Fibroblast of the aortic adventitia (primary cell): ENCODE measurements at places on chromosomes 16 and 17. TPM values are rescaled to one million over a fixed set of nuclear protein-coding genes. Genes with fewer than 3 reads are reported as not detected.

GRCh38 chr16:4093495-4094126 is 22.6 kb downstream of the ADCY9 start:
- peak; percentile 75 for DNase-seq

DNA sequence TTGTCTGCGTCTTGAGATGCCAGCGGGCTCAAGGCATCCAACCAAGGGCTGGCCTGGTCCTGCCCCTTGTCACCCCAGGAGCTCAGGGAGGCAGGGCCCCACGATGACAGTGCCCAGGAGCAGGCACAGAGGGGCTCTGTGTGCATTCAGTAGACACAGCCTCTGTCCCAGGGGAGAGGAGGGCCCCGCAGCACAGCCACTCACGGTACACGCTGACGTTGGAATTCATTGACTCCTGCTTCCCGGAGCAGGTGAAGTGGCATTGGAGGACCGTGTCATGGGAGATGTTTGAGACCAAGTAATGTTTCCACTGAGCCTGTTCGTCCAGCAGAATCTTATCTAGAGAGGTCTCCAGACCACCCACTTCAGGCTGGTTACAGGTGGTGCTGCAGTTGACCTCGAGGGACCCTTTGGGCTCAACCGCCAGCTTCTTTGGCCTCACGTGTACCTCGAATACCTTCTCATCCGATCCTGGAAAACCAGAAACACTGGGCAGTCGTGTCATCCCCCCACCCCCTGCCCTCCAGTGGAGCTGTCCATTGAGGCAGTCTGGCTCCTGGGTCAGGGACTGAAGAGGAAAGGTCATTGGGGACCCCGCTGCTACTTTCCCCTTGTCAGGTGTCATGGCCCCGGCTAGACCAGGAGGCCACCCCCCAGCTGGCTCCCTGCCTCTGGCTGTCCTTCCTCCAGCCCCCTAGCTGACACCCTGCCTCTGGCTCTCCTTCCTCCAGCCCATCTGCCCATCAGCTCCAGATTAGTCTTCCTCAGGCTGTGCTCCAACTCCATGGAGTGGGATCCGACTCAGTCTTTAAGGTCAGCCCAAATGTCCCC is 7.0 kb downstream of the PRR29 start:
- no peak for DNase-seq

GRCh38 chr17:75406222-75406615 is 741 bp upstream of the GRB2 start:
- DNase-seq, result no peak

KRT40 gene
- not detected in 2 replicates for total RNA-seq

SLC12A4 gene
- total RNA-seq, result 32.1 and 65.6 TPM in 2 replicates

DNA sequence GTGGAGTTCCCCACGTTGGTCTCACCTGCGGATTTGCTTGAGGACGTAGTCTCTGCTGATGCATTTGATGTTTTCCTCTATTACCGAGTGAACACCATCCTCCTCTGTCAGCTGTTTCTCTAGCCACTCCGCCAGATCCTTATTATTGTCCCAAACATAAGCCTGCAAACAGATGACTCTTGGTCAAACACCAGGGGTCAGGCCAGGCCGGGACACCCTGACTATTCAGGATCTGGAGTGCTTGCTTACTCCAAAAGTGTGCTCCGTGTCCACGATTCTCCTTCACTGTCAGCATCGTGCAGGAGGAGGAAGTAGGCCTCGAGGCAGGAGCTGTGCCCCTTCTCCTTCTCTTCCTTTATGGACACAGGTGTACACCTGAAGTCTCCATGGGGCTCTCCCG is 140.2 kb downstream of the AATF start:
- DNase-seq, result no peak

DNA sequence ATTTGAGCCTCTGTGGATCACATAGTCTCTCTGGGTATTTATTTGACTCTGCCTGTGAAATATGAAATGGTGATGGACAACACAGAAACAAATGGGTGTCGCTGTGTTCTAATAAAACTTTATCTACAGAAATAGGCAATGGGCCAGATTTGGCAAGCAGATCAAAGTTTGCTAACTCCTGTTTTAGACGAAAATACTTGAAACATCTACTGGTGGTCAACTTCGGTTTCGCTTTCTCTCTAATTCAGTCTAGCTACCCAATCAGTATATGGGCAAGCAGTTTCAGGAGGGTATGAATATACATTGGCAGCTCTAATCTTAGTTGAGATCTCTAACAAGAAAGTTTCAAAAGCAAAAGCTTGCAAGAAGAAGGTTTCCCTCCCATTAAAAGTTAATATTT is 60.1 kb upstream of the DYNLRB2 start:
- no peak for DNase-seq

KRT23 gene
- total RNA-seq, result not detected in 2 replicates

GRCh38 chr17:44232061-44232460 is 12.6 kb upstream of the UBTF start:
- DNase-seq, result no peak

- DNase-seq, result peak; percentile 87
These were observed 9.3 kb upstream of the WBP2 start for GRCh38 chr17:75864448-75864871.

PERCC1 gene
- not detected in 2 replicates for total RNA-seq

ZNF624 gene
- 6.2 and 9.2 TPM in 2 replicates for total RNA-seq

HBA1 gene
- total RNA-seq, result not detected in 2 replicates

DNA sequence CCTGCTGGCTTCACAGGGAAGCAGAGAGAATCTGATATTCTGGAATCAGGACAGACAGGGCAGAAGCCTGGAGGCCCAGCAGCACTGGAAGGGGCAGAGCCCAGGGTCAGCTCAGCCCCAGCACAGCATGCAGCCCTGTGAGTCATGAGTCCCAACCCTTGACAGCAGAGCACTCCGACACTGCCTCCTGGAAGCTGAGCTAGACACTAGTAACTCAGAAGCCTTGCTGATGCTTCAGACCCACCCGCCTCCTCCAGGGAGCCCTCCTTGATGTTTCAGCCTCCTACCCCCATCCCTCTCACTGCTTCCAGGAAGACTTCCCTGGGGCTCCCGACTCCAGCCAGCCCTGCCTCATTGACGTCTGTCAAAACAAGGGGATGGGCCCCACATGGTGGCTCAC is 6.9 kb downstream of the CAMKK1 start:
- peak; percentile 44 for DNase-seq

KRTAP4-9 gene
- not detected in 2 replicates for total RNA-seq

UQCRC2 gene
- total RNA-seq, result 115 and 130 TPM in 2 replicates

DNA sequence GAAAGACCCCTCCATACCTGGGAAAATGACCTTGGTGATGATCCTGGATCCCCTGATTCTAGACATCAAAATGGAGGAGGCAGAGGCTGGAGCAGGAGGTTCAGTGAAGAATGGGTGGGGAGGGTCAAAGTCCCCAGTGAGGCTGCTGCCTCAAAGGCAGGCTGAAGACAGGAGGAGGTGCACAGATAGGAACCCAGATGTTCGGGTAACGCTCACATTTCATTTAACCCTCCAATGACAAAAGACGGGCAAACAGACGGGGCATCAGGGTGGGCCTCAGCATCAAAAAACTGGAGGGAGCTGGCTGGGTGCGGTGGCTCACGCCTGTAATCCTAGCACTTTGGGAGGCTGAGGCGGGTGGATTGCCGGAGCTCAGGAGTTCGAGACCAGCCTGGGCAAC is at the start of gene ANKRD40CL:
ANKRD40CL (minus strand) TSS at position 73 of the 400 bp plus-strand sequence. CDS start 605 bp downstream, outside the sequence.
- no peak for DNase-seq

- DNase-seq, result peak; percentile 52
These were observed 3.8 kb downstream of the FAM83G start for GRCh38 chr17:19000531-19001325.

GRCh38 chr16:49698931-49699840 is 156.7 kb downstream of the ZNF423 start:
- DNase-seq, result peak; percentile 82

CUEDC1 gene
- 17.1 and 25.7 TPM in 2 replicates for total RNA-seq

- no peak for DNase-seq
These were observed 764 bp upstream of the SMURF2 start for GRCh38 chr17:64662774-64663367.

DNA sequence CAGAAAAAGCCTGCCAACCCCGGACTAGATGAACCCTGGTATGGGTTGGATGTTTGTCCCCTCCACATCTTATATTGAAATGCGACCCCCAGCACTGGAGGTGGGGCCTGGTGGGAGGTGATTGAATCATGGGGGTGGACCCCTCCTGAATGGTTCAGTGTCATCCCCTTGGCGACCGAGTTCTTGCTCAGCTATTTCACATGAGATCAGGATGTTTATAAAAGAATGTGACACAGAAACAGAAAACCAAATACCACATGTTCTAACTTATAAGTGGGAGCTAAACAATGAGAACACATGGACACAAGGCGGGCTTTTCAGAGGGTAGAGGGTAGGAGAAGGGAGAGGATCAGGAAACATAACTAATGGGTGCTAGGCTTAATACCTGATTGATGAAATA is 576.0 kb upstream of the HSBP1 start:
- DNase-seq, result no peak

DNA sequence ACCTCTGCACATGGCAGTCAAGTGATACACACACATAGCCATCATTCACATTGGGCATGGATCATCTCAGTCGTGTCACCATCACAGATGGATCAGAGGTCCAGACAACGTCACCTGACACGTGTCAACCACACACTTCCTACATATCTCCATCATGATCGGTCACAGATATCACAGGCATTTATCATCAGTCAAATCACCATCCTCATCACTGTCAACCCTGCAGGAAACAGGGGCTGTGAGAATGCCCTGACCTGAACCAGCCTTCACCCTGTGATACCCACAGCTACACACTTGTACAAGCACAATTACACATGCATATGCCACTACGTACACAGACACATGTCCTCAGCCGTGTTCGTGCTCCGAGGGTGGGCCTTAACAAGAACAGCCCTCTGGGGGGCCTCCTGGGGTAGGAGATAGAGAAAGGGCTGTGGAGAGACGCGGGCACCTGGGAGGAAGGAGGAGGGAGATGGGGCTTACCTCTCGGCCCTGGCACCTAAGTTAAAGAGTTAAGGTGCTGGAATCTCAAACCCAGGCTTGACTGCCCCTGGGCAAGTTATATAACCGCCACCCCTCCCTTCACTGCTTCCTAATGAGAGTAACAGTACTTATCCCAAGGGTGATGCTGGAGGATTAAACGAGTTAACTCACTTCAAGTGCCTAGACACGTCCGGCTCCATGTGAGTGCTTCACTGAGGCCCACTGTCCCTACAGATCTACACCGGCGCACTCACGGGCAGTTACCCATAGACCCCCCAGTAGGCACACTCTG is 1.1 kb downstream of the SLC12A4 start:
- DNase-seq, result peak; percentile 16

DNA sequence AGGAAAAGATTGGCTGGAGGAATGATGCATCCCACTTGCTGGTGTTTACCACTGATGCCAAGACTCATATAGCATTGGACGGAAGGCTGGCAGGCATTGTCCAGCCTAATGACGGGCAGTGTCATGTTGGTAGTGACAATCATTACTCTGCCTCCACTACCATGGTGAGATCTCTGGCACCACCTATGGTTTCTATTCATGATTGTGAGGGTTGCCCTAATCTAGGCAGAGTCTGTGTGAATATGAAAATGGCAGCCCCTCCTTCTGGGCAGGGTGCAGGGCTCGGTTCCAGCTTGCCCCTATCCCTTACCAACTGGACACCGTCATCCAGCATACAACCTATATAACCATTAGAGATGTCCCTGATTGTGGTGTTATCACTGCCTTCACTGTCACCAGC is 33.4 kb downstream of the ITGB3 start:
- DNase-seq, result no peak

DNA sequence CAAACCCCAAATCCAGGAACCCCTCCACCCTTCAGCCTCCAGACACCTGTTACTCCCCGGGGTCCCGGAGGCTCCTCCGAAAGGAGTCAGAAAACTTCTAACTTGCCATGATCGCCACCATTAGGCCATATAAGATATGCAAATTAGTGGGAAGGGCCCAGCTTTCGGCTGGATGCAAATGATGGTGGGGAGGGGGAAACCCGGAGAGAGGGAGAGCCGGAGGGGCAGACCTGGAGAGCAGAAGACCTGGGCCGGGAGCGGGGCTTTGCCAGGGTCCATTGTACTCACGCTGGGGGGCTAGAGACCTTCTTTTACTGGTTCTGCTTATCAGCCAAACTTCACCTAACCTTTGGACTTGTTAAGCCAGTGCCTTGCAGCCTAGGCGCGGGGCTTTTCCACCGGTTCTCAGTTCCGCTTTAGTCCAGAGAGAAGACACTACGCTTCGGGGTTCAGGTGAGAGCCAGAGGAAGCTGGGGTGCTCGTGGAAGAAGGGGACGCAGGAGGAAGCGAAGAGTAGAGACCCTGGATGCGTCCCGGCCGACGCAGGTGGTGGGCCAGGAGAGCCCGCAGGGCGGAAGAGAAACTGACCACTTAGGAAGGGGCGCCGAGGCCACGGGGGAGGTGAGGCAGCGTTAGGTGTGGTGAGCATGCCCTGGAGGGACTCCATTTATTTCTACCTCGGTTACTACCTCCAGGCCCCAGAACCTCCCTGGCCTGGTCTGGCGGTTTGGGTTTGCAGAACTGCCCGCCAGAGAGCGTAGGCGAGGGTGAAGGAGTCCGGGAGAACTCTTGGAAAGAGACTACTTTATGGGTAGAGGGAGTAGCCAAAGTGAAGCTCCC is at the start of gene HNF1B:
HNF1B (minus strand) TSS at position 99 of the 840 bp plus-strand sequence. CDS start 175 bp downstream, outside the sequence.
- no peak for DNase-seq
